ENCODE measurements at places on chromosomes 4 and X. TPM values are rescaled to one million over a fixed set of nuclear protein-coding genes. Genes with fewer than 3 reads are reported as not detected.

Gene PF4V1
- not detected for total RNA-seq

Gene NDST3
- total RNA-seq: under 0.01 TPM

Gene ARHGAP36
- total RNA-seq: not detected

Gene SLIT2
- 13.6 TPM for total RNA-seq

Gene QRFPR
- not detected for total RNA-seq

Gene SAGE1
- total RNA-seq: not detected

Gene EDA2R
- 23.8 TPM for total RNA-seq

Gene FAM241A
- total RNA-seq: under 0.01 TPM

Gene RAB33A
- 1.6 TPM for total RNA-seq

Gene HSD17B13
- under 0.01 TPM for total RNA-seq

Gene DSPP
- total RNA-seq: not detected

Gene ABLIM2
- under 0.01 TPM for total RNA-seq

Gene RIPPLY1
- not detected for total RNA-seq

Gene CHST7
- 2.9 TPM for total RNA-seq

DNA sequence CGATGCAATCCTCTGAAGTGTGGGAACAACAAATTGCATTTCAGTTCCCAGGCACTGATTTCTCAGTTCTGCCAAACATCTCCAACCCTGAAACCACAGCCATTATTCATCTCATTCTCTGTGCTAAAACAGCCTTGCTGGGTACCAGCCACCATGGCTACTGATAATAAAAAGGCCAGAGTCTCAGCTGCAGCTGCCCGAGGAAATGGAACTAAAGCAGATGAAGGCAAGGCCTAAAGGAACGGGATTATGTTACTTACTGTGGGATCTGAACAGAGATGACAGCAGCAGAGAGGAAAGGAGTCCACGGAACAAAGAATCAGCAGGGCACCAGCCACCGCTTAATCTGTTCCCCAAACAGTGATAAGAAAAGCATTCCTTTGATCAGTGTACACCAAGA lies 155.7 kb downstream of the PAPSS1 start:
- DNase-seq: no peak

DNA sequence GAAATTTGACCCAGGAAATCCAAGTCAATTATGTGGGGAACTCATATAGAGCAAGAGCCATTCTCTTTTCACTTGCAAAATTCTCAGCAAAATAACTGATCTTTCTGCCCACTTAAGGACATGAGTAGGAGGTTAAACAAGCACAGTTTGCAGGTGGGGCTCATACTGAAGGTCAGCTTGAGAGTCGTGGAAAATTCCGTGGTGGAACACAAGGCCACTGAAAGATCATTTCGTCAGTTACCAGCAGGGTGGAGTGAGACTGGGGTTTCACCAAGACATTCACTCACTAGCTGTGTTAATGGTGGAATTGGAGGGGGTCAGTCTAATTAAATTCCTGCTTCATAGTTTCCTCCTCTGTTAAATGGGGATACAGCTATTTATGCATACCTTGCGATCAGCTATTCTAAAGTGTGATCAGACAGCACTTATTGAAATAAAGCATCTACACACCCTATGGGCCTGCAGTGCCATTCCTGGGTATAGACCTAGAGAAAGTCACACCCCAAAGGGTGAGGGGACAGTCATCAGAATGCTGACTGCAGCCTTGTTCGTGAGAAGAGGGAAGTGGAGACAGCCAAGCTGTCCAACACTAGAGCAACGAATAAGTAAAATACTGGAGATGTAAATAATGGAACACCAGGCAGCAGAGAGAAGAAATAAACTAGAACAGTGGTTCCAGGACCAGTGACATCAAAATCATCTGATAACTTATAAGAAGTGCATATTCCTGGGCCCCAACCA lies 42.7 kb upstream of the CLNK start:
- no peak for DNase-seq

DNA sequence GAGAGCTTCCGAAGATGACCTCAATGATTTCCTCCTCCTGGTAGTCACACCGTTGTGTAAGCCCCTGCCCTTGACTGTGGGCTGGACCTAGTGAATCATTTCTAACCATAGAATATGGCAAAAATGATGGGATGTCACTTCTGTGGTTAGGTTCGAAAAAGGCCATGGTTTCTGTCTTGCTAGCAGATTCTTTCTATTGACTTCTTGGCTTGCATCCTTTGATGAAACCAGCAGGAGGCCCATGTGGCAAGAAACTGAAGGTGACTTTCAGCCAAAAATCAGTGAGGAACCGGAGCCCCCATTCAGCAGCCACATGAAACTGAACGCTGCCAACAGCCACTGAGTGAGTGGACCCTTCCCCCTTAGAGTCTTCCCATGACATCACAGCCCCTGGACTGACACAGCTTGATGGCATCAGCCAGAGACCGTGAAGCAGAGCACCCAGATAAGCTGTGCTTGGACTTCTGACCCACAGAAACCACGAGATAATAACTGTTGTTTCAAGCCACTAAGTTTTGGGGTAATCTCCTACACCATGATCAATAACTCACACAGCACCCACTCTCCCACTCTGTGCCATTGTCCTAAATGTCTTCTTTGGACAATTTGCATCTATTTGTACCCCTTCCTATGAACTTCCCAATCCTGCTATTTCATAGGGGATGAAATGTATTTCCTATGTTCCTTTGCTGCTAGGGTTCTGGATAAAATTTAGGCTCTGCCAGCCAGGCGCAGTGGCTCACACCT lies 148.0 kb upstream of the STX18 start:
- no peak for DNase-seq

DNA sequence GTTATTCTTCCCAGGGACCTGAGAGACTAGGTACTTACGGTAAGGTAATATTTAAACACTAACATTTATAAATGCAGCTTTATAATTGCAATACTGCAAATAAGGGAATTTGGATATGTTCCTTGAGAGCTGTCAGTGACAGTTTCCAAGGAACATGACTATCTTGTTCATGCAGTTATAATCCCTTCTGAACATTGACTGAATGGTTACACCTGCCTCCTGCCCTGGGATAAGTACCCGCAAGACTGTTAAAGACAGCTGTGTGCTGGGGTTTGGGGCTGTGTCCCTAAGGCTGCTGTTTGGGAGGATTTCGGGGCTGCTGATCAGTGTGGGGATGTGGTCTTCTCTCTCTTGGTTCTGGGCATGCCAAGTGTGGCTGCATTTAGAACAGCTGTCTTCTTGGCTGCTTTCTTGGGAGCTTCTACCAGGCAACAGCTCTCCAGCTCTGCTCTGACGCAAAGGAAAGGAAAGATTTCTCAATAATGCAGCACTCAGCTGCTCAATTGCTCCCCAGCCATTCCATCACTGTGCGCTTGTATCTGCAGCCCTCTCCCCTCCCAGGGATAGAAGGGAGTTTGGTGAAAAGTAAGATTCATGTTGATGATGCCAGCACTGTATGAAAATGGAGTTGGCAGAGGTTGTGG lies 298.8 kb upstream of the TAPT1 start:
- DNase-seq: peak; percentile 90

DNA sequence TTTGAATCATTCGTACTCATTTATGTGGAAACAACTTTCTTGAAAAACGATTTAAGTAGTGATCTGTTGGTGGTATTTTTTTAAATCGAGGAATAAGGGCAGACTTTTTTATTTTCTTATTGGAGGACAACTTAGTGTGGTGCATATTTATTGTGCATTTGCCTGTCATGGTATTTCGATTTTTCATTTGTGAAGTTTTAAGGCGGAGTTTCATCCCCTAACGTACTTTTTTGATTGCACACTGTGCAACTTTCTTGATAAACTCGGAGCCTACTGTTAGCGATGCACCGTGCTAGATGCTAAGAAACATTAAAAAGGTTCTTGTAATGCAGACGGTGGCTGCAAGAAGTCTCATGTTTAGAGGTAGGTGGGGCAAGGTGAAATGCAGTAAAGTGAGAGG lies 1.4 kb downstream of the ZFX start:
- DNase-seq: no peak

GRCh38 chr4:9804918-9805317 lies 23.5 kb downstream of the DRD5 start:
- no peak for DNase-seq

- peak; percentile 26 for DNase-seq
Observed at GRCh38 chr4:38860788-38861424, 4.3 kb upstream of the TLR6 start.

- no peak for DNase-seq
Observed at GRCh38 chrX:68763481-68763880, 65.3 kb upstream of the EFNB1 start.

GRCh38 chr4:132827522-132827921 lies 321.6 kb upstream of the PCDH10 start:
- no peak for DNase-seq

DNA sequence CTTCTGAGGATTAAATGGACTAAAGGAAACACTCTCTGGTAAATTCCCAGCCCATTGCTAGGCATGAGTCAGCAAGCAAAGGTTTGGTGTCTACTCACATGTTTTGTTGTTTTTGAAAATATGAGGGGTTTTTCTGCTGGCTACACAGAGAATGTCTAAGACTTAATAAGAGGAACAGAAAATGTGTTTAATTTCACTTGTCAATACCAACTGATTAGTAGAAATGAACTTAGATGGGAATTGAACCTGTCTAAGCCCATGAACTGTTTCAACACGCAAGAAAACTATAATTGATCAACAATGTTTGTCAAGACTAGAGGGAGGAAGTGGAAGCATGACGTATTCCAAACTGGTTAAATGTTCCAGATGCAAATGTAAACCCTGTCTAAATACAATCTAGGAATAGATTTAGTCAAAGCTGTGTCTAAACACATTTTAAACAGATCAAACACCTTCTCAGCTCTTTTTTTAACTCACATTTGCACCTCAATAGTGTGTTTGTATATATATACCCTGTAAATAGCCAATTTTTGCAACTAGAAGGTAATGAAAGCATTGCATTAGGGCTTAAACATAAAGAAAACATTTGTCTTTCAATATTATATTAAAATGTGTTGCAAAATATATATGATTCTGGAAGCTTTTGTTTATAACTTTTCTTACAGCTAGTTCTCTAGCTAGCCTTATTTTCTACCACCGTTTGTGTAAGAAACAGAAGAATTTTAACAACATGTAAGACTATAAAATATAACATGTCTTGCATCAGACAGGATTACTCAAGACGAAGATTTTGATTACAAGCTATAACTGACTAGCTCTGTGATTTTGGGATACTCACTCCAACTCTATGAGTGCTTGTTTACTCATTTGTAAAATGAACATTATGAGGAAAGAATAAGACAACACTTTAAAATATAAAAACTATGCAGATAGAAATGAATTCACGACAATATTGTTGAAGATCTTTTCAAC lies 607.8 kb downstream of the FSTL5 start:
- DNase-seq: peak; percentile 68

- no peak for DNase-seq
Observed at GRCh38 chr4:72031868-72032608, at the start of gene NPFFR2. Gene NPFFR2, plus strand, starts transcription at chr4:72032000. Its CDS starts 96,592 bp downstream, at chr4:72128592.

DNA sequence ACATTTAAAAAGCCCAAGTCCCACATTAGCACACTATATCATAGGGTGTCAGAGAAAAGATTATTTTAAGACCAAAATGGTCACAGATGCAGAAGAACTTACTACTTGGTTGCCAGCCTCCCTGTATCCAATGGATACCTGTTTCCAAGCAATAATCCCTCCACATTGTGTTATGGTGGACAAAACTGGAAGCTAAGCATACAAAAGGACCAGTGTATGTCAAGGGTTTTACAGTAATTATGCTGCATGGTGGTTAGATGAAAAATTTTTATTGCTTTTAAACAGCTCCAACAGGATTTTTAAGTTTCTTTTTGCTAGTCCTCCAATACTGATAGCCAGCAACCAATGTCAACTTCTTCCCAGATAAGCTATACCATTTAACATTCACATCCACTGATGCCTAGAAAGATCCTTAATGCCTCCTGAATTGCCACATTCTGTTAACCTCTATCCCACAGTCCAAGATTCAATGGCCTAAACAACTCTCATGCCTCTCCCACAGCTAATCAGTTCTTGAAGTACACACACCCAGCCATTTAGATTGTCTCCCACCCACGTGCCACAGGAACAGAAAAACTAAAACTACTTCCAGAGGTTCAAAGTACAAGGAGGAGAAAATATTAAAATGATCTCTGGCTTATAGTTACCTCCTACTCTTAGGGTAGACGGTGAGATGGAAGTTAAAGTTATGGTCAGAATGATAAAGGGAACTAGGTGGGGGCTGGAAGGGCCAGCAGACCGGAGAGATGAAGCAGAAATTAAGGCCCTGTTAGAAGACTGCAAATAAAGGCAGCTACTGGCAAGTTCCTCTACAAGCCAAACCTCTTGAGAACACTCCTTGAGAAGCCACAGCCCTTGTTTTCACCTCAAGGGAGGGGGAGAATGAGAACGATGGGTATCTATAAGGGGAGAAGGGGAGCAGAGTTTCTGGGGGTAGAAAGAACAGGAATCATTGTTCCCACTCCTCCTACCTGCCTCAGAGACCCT lies 5.5 kb downstream of the MED14 start:
- no peak for DNase-seq

GRCh38 chr4:150381609-150382008 lies 200.3 kb upstream of the MAB21L2 start:
- peak; percentile 14 for DNase-seq

- DNase-seq: no peak
Observed at GRCh38 chrX:125005863-125006262, 313.8 kb upstream of the TEX13C start.

DNA sequence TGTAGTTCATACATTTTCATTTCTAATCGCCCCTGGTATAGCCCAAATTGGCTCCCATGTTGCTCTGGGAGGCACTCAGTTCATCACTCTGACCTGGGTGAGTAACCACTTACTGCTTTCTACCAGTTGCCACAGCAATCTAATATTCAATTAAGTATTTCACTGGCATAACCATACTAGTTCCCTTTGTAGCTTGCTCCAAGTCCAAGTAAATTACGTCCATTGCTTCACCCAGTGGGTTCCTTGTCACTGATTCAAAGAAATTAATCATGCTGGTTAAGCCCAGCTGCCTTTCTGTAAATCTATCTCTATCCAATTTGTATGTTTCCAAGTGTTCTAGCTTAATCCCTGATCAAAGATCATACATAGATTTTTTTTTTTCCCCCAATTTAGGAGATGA lies 92.0 kb upstream of the CBR4 start:
- DNase-seq: no peak

DNA sequence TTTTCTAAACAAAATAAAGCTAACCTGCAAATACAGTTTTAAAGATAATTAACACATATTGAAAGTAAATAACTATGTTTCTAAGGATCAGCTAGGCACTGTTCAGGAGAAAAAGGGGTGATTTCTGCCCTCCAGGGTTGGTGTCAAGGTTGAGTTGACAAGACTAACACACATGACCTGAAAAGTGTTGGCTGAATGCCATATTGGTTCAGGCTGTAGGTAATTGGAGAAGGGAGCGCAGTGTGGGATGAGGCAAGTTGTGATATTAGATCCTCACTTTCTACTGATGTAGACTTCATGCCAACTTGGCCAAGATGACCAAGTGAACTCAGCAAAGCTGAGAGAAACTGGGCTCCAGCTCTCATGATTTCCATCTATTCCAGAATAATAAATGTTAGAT lies 42.2 kb downstream of the PPM1K start:
- no peak for DNase-seq

- DNase-seq: no peak
Observed at GRCh38 chr4:13546941-13547484, 2.7 kb upstream of the NKX3-2 start.

DNA sequence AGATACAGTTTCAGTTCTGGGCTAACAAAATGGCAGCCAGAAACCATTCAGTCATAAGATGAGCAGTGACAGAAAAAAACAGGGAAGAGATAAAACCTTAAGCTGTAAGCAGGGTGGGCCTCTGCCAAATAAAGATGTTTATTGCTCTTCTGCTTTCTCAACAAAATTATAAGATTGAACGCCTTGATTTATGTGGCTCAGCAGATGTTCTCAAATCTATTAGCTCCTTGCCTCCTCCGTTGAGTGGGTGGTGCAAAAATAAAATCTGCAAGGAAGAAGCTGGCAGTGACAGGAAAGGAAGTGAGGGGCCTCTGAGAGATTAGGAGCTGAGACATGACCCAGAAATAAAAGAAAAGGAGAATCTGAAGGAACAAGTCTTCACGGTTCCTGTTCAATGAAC lies 206.6 kb downstream of the PTTG2 start:
- DNase-seq: no peak

Measured in IMR-90 (cell line).